ENCODE measurements at places on chromosomes 2 and 18. TPM values are rescaled to one million over a fixed set of nuclear protein-coding genes. Genes with fewer than 3 reads are reported as not detected.

GRCh38 chr2:194526121-194526520, 1130.9 kb upstream of the SLC39A10 start:
- DNase-seq, result no peak

CFAP65 gene
- total RNA-seq, result not detected

DNA sequence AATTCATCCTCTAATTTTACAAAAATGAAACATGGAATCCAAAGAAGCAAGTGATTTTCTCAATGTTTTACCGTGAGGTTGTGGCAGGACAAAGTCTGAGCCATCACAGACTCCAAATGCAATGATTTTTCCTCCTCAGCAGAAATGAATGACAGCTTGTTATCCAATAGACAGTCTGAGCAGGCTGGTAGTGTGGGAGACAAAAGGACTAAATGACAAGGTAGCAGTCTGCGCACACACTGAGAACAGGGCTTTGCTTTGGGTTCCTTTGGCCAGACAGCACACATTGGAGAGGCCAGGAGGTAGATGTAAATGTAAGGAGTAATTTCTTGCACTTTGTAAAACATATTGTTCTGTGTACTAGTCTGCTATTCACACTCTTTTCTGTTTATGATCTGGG, 50.3 kb upstream of the RGPD4 start:
- no peak for DNase-seq

SCN9A gene
- not detected for total RNA-seq

KLHL14 gene
- not detected for total RNA-seq

- no peak for DNase-seq
Measured at GRCh38 chr18:13313006-13313686, 94.6 kb downstream of the LDLRAD4 start.

- DNase-seq, result peak; percentile 57
Measured at GRCh38 chr2:86368161-86368824, 30.9 kb upstream of the REEP1 start.

- no peak for DNase-seq
Measured at GRCh38 chr2:214542295-214542694, 131.4 kb downstream of the VWC2L start.

TMEFF2 gene
- not detected for total RNA-seq

DNA sequence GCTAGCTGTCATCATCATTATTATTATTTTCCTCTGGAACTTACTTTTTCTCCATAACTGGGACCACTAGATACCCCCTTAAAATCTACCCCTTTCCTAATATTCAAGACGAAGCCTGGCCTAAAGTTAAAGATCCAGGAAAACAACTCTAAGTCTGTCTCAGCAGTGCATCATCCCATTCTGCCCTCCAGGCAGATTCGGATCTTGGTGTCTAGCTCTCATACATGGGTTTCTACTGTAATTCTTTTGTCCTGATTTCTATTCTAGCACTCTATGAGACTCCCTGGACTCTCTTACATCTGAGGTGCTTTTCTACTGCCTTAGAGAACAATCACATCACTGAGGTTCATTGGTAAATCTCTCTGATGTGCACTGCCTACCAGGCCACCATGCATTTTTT, 35.5 kb downstream of the MAP2 start:
- no peak for DNase-seq

DNA sequence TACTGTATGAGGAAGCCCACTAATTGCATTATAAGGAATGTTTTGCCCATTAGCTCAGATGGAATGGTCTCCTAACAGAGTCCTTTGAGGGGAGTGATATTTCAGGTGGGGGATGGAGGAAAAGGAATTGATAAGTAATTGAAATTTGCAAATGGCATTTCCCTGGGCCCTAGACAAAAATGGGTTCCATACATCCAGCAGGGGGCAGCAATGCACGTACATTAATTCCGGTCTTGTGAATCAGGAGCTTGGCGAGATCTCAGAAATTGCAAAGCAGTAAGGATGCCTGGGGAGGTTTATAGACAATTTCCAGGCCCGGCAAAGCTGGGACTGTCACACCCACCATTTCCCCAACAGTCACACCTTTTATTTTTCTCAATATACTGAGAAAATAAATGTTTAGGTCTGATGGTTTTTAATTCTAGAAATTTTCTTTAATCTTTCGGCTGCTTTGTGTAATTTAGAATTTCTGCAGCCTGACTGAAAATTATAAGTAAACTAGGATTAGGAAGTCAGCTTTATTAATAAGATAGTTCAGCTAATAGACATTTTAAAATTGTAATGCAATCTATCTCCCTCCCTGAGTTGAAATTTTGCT, 122.8 kb downstream of the LYPD1 start:
- DNase-seq, result peak; percentile 57

ANKRD30BL gene
- total RNA-seq, result not detected

- peak; percentile 50 for DNase-seq
Measured at GRCh38 chr18:48820483-48821250, 130.1 kb downstream of the SMAD7 start.

RAD51AP2 gene
- not detected for total RNA-seq

UGT1A5 gene
- total RNA-seq, result not detected

DNA sequence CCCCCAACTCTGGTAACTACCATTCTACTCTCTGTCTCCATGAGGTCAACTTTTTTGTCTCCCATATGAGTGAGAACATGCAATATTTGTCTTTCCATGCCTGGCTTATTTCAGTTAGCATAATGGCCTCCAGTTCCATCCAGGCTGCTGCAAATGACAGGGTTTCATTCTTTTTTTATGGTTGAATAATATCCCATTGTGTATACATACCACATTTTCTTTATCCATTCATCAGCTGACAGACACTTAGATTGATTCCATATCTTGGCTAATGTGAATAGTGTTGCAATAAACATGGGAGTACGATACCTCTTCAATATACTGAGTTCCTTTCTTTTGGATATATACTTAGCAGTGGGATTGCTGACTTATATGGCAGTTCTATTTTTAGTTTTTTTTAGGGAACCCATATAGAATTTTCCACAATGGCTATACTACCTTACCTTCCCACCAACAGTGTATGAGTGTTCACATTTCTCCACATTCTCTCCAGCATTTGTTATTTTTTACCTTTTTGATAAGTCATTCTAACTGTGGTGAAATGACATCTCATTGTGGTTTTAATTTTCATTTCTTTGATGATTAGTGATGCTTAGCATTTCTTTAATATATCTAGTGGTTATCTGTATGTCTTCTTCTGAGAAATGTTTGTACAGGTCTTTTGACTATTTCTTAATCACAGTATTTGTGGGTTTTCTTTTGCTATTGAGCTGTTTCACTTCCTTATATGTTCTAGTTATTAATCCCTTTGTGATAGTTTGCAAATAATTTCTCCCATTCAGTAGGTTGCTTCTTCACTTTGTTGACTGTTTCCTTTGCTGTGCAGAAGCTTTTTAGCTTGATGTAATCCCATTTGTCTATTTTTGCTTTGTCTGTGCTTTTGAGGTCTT, 112.2 kb downstream of the SRBD1 start:
- DNase-seq, result no peak

CAPN14 gene
- total RNA-seq, result 0.33 TPM

- no peak for DNase-seq
Measured at GRCh38 chr2:27652790-27653189, 10.6 kb downstream of the SUPT7L start.

SLC40A1 gene
- total RNA-seq, result 0.47 TPM

IL36B gene
- total RNA-seq, result not detected

DNA sequence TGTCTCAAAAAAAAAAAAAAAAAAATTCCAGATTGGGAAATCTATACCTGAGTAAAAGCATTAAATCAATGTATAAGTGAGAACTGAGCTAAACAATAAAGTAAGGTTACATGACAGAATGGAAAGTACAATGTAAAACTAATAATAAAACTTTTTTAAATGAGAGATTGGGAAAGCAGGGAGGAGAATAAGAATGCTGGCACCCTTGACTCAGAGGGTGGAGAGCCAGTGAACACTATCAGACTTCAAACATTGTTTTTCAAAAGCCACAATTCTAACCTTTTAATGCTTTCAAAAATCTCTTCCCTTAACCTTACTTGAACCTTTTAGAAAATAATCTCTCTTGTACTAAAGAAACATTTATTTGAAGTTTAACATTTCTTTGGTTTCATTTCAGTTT, 63.5 kb downstream of the TBC1D8 start:
- no peak for DNase-seq

DNA sequence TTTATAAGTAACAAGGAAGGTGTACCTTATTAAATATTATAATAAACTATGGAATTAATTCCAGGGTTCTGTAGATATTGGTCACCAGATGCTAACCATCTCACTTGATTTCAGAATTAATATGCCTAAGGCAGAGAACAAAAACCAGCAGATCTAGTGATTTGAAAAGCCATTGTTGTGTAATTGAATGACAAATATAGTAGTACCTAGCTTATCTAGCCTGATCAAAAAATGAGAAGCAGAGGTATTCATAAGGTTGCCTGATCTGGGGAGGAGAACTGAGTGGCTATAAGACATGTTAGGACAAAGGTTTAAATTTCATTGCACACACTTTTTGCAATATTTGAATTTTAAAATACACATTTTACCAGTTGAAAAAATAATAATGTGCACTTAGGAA, 132.0 kb upstream of the UBE2E3 start:
- no peak for DNase-seq

DNA sequence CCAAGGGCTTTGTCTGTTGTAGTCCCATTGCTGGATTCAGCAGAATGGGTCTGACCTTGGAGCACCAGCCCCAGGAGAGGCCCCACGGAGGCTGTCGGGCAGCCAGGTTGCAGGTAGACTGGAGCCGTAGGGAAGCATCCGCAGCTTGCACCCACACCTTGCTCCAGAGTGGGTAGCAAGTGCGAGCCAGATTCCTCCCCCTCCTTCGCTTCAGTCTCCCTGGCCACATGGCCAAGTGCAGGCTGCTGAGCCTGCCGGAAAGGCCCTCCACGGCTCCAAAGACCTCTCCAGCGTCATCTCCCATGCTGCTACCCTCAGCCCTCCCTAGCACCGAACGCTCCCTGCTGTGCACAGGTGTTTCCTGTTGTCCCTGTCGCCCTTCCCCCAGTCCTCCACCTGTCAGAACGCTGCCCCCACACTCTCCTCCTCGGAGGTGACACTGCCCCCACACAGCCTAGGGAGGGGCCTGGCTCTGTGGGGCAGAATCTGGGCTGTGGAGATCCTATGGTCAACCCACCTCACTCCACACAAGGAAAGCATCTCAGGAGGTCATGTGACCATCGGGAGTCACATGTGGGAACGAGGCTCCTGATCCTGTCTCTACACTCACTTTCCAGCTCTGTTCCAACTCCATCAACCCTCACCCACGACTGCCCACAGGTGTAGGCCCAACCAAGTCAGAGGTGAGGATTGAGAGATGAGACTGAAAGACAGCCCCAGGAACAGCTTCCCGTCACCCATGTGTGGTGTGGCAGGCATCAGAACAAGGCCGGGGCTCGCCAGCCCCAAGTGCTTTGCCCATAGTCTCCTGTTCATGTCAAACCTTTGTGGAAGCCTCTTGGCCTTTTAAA, 8.3 kb downstream of the KCNF1 start:
- no peak for DNase-seq

DNA sequence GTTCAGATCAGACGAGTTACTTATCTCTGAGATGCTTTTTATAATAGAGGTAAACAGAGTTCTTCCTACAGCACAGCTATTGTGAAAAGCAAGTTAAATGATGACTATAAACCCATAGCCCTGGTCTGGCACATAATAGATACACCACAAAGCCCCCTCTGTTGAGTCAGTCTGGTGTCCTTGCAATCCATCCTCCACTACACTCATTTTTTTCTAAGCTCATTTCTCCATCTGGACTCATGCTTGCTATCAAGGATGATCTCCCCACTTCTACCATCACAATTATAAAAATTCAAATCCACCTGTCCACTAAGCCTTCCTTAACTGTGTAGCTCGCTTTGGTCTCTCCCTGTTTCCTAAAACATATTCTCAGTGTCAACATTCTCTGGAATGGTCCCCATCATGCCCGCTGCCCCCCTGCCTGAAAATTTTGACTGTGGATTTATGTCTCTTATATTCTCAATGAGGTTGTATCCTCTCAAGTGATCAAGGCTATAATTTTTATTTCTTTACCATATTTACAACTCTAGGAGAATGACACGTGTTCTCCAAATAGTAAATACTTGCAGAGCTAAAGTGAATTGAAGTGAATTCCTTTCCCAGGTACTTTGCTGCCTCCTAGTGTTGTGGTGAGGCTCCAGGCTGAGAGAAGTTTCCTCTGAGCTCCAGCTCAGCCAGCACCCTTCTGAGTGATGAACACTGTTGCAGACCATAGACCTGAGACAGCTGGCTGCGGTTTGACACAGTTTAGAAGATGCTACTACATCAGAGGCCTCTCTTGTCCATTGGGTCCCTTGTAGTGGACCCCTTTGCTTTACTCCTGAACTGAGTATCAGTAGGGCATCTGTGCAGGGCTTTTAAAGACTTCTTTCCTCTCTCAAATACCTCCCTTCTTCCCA, 108.7 kb downstream of the DPP10 start:
- no peak for DNase-seq

DNA sequence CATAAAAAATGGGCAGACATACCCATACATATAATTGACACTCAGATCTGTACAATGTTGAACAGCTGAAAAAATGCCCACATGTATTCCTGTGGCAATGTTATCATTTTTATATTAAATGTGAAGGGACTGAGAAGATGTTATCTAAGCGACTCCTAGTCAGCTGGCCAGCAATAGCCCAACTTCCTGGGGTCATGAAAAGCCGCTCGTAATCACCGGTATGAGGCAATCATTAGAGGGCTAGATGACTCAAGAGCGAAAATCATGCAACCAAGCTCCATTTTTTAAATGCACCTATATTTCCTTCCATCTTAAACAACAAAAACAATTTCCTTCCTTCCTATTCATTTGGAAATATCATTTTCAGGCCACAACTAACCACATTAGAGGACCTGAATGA, 274.6 kb upstream of the CCDC68 start:
- no peak for DNase-seq

GRCh38 chr18:22378672-22379282, 38.9 kb downstream of the CTAGE1 start:
- no peak for DNase-seq

- DNase-seq, result no peak
Measured at GRCh38 chr2:28082131-28082530, 191.6 kb downstream of the BABAM2 start.

TM4SF20 gene
- total RNA-seq, result not detected

DNA sequence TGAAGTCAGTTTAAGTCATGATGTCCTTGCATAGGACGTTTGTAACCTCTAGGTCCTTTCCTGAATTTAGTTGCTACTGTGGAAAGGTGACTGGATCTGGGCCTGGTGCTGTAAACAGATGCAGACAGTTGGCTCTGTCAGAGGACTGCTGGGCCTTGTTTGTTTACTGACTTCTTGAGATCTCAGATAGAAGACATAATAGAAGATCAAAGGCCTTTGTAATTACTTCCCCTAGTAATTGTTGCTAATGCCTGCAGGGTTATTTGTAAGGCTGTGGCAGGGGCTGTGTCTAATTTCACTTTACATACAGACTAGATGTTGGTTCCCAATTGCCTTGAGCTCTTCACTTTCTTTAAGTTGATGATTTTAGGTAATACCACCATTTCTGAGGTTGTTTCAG, 42.5 kb downstream of the LYPD6B start:
- DNase-seq, result no peak

GRB14 gene
- not detected for total RNA-seq

Data from activated CD8-positive, alpha-beta memory T cell treated with anti-CD3 and anti-CD28 coated beads, Interleukin-2, amount 10 ng/mL, durations not matched to agents 7 days and 5 days (primary cell).